ENCODE measurements at places on chromosomes 7 and 10.
A peak's percentile ranks its signal among the peaks of the same experiment; 100 is the strongest.

DNA sequence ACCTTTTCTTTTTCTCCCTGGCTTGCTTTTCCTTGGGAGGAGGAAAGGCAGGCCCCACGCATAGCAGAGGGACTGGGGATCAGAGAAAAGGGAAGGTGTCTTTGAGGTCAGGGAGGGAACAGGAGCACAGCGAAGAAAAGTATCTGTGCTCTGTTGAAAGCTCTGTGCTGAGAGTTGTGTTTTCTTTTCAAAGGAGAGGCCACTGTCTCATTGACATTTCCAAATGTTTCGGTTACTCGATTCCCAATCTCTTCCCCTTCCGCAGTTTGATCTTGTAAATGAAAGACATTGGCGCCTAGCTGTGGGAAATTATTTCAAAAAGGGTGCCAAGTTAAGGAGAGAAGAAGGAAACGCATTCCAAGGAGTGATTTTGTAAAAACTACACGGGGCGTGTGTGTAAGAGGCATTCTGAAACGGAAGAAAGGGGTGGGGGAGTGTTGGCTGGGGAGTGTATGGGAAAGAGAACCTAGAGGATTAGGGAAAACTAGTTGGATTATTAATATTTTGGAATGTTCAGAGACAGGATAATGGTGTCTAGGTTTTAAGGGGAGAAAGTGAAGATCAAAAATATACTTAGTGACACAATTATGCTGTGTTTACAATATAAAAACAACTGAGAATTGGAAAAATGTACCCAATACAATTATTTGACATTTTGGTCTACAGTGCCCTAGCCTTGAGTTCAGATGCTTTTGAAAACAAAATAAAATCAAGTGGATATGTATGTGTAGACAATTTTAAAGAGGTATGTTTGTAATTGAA is 708 bp downstream of the KLHDC10 start:
- no peak for DNase-seq

DNA sequence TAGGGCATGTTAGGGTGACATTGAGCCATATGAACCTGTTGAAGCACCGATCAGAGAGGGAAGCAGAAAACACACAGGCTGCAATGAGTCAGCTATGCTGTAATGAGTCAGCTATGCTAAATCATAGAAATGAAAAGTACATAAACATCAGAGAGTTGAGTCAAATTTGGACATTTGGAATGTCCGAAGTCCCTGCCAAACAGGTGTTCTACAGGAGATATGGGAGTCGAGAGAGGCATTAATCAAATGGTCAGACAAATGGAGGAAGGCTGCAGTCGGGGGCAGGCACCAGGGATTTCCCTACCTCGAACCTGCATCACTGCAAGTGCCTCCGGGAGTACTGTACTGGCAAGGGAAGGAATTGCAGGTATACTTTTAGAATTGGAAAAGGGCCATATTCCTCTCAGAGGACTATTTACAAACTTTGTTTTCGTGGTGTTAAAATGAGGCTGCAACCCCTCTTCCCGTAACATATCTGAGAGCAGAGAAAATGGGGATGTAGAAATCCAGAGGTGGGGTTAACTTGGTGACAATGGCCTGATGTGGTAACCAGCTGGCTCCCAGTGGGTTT is 8.8 kb upstream of the ZC3HAV1 start:
- peak; percentile 28 for DNase-seq

DNA sequence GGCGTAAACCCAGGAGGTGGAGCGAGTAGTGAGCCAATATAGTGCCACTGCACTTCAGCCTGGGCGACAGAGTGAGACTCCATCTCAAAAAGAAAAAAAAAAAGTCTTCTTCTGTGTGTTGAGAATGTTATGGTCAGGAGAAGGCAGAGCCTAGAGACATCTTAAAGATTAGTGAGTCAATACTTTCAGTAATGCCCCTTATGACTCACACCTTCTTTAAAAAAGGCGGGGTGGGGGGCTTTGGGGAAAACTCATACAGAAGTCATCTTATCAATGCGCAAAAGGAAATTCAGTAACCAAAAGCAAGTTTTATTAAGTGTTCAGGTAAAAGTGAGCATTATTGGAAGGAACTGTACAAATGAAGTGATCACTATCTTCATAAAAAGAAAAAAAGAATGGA is 1369.8 kb upstream of the LRRTM3 start:
- DNase-seq = no peak

- peak; percentile 47 for DNase-seq
Measured at GRCh38 chr10:75401569-75402485, at the start of gene ZNF503. Gene ZNF503, minus strand, starts transcription at chr10:75401764. Its CDS starts 345 bp downstream, at chr10:75401419.

- no peak for DNase-seq
Measured at GRCh38 chr7:85144771-85145170, 42.1 kb downstream of the SEMA3D start.

- no peak for DNase-seq
Measured at GRCh38 chr7:142066536-142066935, 45.0 kb upstream of the MGAM2 start.

DNA sequence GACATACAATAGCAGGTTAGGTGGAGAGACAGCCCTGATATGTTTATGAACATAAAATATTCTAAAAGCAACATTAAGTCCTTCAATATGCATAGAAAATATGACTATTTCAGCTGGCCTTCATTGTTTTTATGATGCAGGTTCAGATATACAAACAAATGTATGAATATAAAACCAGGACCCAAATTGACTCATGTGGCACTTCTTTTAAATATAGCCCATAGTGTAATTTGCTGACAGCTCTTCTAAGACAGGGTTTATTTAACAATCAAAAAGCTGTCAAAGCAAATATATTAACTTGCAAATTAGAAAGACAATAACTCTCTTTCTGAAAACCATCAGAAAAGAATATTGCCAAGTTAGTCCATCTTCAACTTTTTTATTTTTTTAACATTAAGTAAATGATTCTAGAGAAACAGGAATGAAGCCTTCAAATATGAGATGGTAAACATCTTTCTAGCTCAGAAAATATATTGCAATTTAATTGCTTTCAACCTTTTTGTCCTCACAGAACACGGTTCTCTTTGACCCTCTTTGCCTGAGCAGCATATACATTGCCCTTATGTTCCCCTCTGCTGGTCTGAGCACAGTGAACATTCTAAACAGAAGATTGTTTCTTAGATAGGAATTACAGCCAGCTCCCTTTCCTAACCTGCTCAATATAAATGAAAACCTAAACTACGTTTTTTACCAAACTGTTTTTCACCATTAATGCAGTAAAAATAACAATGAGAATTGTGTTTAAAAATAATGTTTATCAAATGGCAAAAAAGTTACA is 82.8 kb downstream of the CACNA2D1 start:
- no peak for DNase-seq

DNA sequence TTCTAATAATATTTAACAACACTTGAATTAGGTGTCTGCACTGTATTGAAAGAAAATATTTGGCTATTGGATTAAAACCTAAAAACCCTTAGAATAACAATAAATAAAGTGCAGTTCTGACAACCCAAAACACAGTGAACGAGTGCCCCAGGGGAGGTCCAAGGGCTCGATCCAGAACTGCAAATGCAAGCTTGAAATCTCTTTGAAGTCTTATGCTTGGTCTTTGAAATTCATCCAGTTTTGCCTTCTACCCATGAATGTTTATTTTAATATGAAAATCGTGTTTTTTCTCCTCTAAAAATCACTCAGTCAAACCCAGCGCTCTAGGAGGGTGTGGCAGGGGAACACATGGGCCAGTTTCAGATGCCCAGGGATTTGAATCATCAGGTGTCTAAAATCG is 119.5 kb downstream of the MTPAP start:
- no peak for DNase-seq

All from SIG-M5 (cell line).